ENCODE measurements at places on chromosomes 2 and 18.

GRCh38 chr2:170937709-170938379 is 8.8 kb downstream of the GORASP2 start:
- no peak for DNase-seq

GRCh38 chr2:555164-555922 is 121.9 kb downstream of the TMEM18 start:
- DNase-seq: no peak

GRCh38 chr2:137964066-137964858 is at the start of gene HNMT:
Gene HNMT (plus strand): TSS chr2:137964473. CDS start chr2:137964492, 19 bp downstream.
- peak; percentile 25 for DNase-seq

DNA sequence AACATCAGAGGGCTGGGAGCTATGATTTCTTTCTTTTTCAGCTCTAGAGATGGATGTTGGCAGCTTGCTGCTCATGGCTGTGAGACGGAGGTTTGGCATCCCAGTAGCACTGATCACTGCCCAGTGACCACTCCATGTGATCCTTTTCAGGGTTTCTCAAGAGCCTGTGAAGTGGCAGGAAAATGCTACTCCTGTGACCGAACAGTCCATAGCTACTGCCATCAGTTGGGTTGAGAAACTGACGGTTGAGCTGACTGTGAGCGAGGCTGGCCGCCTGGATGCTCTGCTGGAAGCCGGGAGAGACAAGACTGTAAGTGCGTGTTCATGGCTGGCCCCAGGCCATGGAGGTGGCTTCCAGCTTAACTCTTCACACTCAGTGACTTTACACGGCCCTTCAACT is 34.2 kb downstream of the VWA3B start:
- no peak for DNase-seq

DNA sequence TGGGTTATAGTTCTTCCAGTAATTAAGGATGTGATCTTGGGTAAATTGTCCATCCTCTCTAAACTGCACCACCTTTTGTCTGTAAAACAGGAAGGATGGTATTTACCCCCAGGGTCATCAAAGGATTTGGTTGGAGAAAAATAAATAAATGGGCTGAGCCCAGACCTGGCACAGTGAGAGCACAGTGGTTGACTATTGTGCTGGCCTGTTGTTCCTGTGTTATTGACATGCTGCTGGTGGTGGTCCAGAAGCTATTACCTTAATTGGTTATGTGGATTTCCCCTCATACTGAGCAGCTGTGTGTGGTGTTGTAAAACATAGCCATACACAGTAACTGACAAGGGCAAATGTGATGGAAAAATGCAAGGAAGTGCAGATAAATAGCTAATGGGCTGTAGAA is 746 bp upstream of the IL37 start:
- no peak for DNase-seq

- DNase-seq: peak; percentile 75
Observed at GRCh38 chr2:61905372-61906185, at the start of gene COMMD1. Gene COMMD1 (plus strand): TSS chr2:61905674. CDS start chr2:61905679, 5 bp downstream.

DNA sequence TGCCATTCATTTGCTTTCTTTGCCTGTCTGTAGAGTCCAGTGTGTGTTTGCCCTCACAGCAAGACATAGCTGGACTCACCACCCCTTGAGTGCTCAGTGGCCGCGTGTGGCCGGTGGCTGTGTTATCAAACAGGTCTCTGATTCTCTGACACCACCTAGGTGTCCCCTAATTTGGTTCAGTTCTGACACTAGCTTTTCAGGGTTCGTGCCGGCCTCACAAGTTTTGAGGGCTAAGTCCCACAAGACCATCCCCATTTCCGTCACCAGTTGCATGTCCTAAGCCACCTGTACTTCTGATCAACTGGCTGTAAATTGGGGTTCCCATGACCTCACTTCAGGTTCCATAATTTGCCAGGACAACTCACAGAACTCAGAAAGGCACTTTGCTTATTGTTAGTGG is 23.5 kb downstream of the NCK2 start:
- DNase-seq: no peak

DNA sequence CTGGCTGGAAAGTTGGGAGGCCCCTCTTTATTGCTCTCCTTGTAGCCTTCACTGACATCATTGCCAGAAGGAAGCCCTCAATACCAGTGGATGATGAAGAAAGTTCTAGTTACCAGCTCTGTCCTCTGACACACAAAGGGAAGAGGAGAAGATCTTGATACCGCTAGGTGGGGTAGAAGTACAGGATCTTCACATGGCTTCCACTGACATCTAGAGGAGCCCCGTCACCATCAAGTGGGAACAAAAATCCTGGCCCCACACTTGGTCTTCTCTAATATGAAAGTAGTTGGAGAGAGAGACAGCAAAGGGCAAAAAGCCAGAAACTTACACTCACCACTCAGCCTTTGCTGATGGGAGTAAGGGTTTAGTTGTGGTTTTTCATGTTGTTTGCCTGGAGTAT is 12.4 kb downstream of the XIRP2 start:
- DNase-seq: peak; percentile 9

DNA sequence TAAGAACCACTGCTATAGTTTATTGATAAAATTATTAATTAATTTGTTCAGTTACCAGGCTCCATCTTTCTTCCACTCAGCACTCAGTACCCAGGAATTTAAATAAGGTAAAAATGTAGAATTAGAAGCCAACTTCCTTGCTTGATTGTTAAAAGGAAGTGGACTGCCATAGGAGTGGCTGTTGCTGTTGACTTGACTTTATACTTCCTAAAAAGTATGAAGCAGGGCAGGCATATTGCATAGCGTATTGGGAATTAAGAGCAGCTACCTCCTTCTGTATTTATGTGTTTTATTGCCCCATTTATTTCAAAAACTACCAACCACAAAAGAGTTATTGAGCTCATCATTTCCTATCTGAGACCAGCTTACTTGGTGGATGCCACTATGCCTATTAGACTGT is 27.9 kb downstream of the PSMD1 start:
- DNase-seq: no peak

DNA sequence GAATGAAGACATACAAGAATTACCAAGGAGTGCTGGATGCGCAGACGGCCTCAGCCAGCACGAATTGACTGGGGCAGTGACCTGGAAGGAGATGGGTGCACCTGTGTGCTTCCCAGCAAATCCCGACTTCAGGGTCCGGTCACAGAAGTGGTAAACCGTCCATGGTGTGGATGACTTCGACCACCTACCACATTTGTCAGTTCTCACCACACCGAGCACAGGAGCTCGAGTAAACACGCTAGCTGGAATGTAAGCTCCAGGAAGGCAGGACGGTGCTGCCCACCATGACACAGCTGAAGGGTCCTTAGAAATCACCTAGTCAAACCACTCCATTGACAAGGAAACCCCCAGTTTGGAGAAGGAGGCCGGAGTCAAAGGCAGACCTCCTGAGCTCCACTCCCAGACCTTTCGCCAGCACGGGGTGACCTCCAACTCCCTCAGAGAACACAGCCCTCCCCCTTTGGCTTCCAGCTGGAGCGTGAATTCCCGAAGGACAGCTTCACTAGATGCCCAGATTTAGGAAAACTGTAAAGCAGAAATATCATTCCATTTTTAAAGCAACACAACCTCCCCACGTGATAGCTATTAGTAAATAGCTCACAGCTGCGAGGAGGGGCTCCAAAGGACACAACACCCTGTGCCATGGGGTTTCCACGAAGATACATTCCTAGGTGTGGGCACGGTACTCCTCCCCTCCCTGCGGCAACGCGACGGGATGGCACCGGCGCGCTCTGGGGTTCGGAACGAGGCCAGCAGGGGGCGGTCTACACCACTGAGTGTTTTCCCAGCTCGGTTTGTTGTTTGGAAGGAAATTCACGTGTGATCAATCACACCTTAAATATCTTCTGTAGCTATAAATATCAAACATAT is 34.1 kb upstream of the GNAL start:
- peak; percentile 84 for DNase-seq

- no peak for DNase-seq
Observed at GRCh38 chr2:241432824-241433448, 75.4 kb downstream of the STK25 start.

DNA sequence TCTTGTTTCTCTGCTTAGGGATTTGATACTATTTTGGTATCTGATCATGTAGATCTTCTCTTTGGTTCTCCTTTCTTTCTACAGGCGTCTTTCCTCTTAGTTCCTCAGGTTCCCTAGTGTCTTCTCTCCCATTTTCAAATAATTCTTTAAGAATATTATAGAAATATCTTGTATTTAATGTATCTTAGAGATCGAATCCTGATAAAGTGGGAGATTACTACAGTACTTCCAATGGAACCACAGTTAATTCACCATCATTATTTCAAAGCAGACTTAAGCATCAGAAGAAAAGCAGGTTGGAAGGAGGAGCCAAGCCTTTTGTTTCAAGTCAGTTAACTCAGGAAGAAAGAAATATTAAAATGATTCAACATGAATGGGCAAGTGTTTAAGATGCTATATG is 1.1 kb upstream of the CHN1 start:
- no peak for DNase-seq

DNA sequence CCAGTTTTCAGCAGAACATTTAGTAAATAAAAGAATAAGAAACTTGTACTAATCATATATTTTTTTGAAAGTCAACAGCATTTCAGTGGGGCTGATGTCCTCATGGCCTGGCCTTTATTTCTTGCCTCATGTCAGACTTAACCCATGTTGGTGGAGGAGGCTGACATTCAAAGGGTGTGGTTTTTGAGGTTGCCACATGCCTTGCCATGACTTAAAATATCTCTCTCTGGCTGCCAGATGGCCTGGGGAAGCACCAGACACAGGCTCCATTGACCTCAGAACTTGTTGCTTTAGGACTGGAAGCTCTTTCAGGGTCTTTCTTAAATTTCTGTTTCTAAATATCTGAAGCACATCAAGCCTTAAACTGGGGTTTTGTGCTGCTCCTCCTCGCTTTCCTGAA is 32.5 kb upstream of the CD28 start:
- no peak for DNase-seq

GRCh38 chr2:217307023-217307422 is 447.2 kb upstream of the TNP1 start:
- DNase-seq: no peak

- DNase-seq: no peak
Observed at GRCh38 chr2:140542627-140543026, 1588.2 kb downstream of the LRP1B start.

DNA sequence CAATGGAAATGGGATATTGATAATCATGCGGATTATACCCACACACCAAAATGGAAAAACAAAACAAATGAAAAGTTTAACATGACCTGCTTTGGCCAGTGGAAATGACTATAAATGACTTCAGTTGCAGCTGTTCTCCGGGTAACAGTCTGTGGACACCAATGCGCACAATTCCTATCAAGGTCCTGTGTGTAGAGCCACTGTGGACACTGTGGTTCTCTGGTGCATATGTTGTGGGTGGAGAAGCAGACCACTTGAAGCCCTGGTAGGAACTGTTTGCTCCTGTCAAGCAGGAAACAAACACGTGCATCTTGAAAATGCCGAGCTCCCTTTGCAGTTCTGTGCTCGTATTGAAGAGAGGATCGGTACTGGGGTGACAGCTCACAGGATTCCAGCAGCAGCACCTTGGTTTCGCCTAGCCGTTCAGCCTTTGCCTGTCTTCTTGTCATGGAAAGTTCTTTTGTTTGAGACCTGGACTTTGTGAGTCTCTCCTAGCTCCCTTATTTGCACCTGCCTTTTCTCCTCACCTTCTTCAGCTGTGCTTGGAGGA is 32.9 kb downstream of the NCK2 start:
- DNase-seq: no peak

DNA sequence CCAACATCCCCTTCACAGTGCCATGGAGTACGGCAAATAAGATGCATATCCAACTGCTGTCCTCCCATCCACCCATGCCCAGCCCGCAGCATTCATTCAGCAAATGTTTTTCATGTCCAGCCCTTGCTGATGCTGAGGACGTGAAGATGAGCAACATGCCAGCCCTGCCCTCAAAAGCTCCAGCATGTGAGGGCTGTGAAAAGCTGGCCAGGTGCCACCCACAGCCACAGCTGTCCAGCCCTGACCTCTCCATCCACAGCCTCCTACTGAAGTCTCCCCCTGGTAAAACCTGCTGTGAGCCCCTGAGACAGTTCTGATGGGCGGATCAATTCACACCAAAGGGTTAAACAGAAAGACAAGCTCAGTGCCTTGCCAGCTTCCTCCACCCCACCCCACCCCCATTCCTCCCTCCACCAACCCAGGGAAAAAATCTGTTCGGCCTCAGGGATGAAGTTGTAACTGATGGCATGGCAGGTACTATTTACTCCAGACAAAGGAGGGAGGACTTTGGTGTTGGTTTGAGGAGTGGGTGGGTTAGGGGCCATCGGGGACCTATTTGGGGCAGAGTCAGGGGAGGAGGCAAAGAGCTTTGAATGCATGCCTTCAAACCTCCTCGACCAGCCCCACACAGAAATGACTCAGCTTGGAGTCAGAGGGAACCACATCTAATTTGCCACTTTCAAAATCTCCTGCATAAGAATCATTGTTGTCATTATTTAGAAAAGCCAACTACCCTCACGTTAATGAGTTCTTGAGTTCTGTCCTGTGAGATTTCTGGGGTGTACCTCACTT is 4.3 kb downstream of the ZBTB7C start:
- DNase-seq: no peak

DNA sequence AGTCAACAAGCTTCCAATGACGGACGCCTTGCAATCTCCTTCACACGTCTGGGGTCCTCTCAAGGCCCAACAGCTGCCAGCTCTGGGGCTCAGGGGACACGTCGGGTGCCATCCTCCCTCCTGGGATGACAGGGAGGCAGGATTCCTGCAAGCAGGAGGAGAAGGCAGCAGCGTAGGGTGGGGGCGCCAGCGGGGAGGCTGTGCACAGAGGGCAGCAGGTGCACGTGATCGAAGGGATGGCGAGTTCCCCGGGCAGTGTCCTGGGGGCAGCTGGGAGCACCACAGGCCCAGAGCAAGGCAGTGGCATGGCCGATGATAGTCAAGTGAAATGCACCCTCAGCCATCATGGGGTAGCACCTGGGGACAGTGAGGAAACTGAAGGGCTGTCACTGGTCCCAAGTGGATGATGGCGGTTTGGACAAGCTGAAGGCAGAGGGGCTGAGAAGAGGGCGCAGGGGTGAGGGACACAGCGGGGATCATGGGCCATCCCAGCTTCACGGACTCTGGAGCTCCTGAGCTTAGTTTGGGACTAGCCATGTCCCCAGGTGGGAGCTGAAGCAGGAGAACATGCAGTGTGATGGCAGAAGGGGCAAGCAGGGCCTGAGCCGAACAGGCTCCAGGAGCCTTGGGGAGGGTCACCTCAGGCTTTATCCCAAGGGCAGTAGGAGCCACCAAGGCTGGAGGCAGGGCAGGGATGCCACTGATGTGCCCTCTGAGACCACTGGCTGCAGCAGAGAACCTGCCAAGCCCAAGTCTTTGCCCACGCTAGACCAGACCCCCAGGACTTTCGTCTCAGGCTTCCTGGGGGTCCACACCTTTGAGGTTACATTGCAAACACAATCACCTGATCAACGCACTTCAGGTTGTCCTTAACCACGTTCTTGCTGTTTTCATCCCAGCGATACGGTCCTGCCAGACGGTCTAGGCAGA is 16.3 kb upstream of the SNED1 start:
- no peak for DNase-seq

GRCh38 chr18:67417864-67418523 is 98.5 kb downstream of the DSEL start:
- no peak for DNase-seq

GRCh38 chr2:86010083-86010482 is 95.6 kb downstream of the POLR1A start:
- DNase-seq: no peak

GRCh38 chr2:219508971-219509779 is 5.1 kb upstream of the ASIC4 start:
- no peak for DNase-seq
